Body of pancreas (tissue), 4 donors: ENCODE measurements at places on chromosomes 3 and 15. TPM values are rescaled to one million over a fixed set of nuclear protein-coding genes. Genes with fewer than 3 reads are reported as not detected.

Gene FEZF2
- not detected for total RNA-seq

- no peak for DNase-seq
- no peak overlapping the region for H3K27ac ChIP-seq
- no peaks in the 10 kb centered on the region for H3K27me3 ChIP-seq
- no peak overlapping the region for H3K4me3 ChIP-seq
These were observed 9.0 kb downstream of the APOD start for GRCh38 chr3:195574497-195575304.

DNA sequence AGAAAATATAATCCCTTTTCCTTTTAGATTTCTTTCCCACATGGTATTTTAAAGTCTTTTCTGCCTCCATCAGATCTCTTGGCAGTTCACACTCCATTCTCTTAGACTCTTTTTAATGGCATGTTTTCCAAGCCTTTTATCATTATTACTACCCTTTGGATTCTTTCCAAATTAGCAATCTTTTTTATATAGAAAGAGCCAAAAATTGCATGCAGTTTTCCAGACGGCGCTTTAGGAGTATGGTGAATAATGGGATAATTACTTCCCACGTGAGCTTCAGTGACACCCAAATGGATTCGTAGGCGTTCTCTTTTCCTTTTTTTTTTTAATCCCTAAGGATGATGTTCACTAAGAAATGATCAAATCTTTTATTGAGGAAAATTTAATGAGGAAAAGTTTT lies 354.8 kb upstream of the DNAJC19 start:
- H3K36me3 ChIP-seq, result no peaks in the 10 kb centered on the region
- DNase-seq, result no peak

- no peak overlapping the region for H3K27ac ChIP-seq
- H3K4me1 ChIP-seq, result no peaks in the 10 kb centered on the region
- H3K27me3 ChIP-seq, result no peaks in the 10 kb centered on the region
- no peaks in the 10 kb centered on the region for H3K36me3 ChIP-seq
These were observed 521.0 kb upstream of the MDFIC2 start for GRCh38 chr3:70833239-70833960.

DNA sequence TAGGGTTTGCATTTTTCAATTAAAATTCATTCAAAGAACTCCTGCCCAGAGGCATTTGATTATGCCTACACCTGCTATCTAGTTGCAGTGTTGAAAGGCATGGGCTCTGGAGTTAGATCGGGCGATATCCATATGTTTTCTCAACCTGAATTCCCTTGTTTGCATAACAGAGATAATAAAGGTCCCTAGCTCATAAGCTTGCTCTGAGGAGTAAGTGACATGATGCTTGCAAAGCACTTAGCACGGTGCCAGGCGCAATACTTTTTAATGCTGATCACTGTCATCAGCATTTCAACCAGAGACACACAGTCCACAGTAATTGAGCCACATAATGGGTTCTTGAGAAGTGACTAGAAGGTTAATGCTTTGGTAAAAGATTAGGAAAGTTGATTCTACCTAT lies 106.3 kb upstream of the SAMMSON start:
- no peaks in the 10 kb centered on the region for H3K36me3 ChIP-seq
- no peaks in the 10 kb centered on the region for H3K4me1 ChIP-seq
- H3K27me3 ChIP-seq, result no peaks in the 10 kb centered on the region
- H3K4me3 ChIP-seq, result no peak overlapping the region
- no peak overlapping the region for H3K27ac ChIP-seq

DNA sequence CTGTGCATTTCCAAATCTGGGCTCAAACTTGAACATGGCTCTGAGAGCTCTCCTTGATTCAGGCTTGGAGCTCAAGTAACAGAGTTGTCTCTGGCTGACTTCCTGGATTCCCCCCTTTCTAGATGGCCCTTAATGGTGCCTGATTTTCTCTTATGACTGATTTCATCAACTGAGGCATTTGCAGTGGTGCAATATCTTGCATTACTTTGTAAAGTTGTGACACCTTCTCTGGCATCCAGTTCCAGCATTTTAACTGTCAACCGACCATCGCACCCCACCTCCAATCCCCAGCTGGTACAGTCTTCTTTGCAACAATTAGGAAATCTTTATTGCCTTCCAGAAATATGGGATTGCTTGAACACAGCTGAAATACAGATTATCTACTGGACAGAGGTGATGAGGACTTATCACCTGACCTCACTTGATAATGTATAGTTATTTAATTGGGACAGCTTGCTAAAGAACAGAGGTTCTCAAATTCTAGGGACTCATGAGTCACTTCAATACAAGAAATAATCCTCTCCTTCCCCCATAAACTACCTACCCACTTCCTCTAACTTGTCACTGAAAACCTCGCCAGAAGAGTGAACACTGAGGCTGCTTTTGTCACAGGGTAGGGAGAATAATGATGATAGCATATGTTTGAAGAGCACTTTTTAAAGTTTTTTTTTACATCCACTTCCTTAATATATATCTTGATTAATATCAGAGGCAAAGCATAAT lies 41.8 kb downstream of the FILIP1L start:
- DNase-seq, result no peak
- H3K36me3 ChIP-seq, result no peaks in the 10 kb centered on the region
- no peak overlapping the region for H3K4me3 ChIP-seq
- no peaks in the 10 kb centered on the region for H3K27me3 ChIP-seq
- H3K4me1 ChIP-seq, result peaks cover 22% of the 10 kb centered on the region
